C1 segment of cervical spinal cord (tissue), 14 donors: ENCODE measurements at places on chromosomes 6 and 20.

DNA sequence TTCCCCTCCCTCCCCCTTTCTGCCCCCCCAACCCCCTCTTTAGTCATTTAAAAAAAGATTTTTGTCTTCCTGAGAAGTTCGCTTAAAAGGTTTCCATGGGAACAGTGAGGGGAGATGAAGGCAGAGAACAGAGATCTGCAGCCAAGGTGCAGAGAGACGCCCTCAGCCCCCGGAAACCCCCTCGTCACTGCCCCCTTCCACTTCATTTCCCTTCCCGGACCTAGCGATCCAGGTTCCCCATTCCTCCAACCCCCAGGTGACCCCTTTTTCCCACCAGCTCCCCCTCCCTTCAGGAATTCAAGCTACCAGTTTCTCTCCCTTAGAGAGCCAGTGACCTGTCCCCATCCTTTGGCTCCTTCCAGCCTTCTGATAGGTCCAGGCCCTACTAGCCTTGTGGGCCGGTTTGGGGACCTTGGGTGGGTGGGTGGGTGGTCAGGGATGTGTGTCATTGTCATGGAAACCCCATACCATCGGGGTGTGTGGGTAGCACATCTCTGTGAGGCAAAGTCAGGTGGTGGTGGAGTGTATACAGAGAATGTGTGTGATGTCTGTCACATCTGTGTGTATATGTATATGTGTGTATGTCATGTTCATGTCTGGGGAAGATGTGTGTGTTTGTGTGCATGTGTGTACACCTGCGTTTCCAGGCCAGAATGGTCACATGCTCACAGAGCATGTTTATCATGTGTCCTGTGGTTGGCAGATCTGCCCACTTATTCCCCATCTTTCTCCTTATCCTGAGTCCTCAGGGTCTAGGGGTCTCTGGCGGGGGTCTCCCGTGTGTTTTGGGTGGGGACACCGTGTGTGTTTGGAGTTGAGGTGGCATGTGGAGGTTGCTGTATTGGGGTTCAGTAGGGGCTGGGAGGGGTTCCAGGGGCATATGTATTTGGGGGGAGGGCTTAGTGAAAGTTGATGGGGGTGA is 7.0 kb downstream of the SYNGAP1 start:
- no peak for DNase-seq

- DNase-seq: no peak
These were observed 1.5 kb upstream of the CPNE5 start for GRCh38 chr6:36840432-36841403.

- no peak for DNase-seq
These were observed 93.8 kb upstream of the BCLAF1 start for GRCh38 chr6:136383268-136383937.

DNA sequence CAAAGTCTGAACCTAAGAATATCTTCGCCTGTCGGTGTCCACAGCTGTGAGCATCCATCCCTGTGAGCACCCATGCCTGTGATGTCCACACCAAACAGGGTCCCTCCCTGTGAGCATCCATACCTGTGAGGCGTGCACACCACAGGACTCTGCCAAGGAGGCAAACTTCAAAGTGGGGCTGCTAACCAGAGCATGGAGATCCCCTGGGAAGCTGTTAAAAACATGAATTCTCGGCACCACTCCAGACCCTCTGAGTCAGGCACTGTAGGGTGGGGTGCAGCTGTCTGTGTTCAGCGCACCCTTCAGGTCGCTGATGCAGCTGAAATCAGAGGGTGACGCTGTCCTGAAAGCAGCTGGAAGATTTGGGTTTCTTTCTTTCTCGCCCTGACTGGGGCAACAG is 85.4 kb upstream of the NXT1 start:
- no peak for DNase-seq

- no peak for DNase-seq
These were observed 64.8 kb upstream of the TMEM30A start for GRCh38 chr6:75349262-75349984.

DNA sequence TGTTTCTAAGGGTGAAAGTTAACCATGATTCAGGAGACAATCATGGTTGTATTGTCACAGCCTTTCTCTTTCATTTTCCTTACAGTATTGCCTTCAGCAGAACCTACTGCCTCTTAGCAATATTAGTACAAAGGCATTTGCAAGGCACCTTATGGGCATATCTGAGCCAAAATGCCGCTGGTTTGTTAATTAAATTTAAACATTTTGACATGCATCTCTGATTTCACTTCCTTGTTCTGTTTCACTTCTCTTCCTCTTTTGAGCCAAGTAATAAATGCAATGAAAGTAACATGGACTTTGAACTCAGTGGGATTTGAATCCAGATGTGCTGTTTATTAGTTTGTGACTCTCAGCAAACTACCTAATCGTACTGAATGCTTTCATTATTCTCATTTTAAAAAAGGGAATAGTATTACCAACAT is 467.4 kb upstream of the CITED2 start:
- no peak for DNase-seq

- DNase-seq: no peak
These were observed 31.6 kb downstream of the SPDEF start for GRCh38 chr6:34524499-34524898.

GRCh38 chr6:142301651-142302391 is at the start of gene ADGRG6:
TSS of gene ADGRG6 (plus strand) at chr6:142302007. CDS start at chr6:142302330, 323 bp downstream.
- DNase-seq: no peak

- DNase-seq: no peak
These were observed 27.1 kb upstream of the SYNCRIP start for GRCh38 chr6:85669735-85670194.

DNA sequence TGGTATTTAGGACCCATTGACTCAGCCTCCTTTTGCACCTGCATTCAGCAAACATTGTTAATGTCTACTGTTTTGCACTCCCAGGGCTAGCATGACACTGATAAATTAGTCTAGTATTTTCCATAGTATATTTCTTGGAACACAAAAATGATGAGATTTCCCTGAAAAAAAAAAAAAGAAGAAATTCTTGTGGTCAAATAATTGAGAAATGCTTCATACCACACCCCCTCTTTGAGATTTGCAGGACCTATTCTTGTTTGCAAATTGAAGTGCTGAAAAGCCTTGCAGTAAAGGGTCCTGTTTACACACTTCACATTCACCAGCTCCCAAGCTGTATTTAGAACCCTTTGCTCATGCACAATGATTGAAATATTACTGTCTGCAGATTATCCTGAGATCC is 36.3 kb upstream of the CLIC5 start:
- no peak for DNase-seq

- DNase-seq: no peak
These were observed 218.3 kb upstream of the CST7 start for GRCh38 chr20:24730750-24731149.

DNA sequence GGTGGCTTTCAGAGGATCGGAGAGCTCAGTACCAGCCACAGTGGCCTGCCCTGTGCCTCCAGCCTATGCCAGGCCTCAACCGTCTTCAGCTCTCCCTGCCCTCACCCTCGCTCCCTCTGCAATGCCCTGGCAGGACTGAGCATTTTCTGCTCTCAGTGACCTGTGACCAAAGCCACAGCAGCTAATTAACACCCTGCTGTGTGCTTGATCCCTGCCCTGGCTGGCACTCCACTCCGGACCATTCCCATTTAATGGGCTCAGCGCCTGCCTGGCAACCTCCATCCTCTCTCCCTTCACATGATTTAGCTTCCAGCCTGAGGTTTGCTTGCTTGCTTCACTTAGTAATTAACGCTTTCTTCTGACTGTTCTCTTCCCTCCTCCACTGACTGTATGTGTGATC is 287.5 kb downstream of the LRFN2 start:
- DNase-seq: no peak

DNA sequence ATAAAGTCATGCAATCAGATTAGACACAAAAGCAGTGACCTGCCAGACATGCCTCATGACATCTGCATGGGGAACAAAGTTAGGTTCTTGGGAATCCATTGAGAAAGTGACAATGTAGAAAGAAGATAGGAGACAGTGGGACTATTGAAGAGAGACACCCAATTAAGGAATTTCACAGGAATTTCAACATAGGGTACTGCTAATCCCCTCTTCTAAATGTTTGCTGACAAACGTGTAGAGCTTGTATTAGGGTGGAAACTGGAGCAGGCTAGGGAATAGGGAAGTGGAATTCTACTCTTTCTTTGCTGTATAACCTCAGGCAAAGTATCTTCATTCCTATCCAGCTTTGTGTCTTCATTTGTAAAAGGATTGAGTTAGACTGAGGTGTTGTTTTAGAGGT is 409.4 kb upstream of the SASH1 start:
- DNase-seq: no peak

- no peak for DNase-seq
These were observed 272.2 kb upstream of the FLRT3 start for GRCh38 chr20:14609328-14610221.

DNA sequence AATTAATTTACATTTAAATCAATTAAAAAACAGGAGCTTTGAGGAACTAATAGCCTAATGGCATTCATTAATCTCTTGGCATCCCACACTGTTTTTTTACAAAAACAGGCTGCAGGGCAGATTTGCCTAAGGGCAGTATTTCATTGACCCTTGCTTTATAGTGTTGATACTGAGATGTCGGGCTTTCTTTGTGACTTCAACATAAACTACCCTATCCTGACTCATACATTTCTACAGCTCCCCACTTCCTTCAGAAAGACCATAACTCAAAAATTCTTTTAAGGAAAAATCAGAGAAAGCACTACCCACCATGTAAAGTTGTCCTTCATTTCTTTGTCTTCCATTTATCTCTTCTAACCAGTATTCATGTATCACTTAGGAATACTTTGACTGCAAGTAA is 92.2 kb upstream of the NT5E start:
- no peak for DNase-seq

DNA sequence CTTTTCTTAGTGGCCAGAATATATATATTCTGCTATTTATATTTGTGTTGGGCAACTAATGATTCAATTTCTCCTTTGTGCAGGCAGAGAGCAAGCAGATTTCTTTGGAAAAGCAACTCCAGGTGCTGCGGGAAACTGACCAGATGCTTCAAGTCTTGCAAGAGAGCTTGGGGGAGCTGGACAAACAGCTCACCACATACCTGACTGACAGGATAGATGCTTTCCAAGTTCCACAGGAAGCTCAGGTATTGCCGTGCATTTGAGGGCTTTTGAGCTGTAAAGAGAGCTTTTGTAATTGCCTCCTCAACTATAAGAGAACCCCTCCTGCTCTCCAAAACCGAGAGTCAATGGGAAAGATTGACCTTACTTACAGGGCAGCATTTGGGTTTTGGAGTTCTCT is 203.5 kb downstream of the UTRN start:
- no peak for DNase-seq

DNA sequence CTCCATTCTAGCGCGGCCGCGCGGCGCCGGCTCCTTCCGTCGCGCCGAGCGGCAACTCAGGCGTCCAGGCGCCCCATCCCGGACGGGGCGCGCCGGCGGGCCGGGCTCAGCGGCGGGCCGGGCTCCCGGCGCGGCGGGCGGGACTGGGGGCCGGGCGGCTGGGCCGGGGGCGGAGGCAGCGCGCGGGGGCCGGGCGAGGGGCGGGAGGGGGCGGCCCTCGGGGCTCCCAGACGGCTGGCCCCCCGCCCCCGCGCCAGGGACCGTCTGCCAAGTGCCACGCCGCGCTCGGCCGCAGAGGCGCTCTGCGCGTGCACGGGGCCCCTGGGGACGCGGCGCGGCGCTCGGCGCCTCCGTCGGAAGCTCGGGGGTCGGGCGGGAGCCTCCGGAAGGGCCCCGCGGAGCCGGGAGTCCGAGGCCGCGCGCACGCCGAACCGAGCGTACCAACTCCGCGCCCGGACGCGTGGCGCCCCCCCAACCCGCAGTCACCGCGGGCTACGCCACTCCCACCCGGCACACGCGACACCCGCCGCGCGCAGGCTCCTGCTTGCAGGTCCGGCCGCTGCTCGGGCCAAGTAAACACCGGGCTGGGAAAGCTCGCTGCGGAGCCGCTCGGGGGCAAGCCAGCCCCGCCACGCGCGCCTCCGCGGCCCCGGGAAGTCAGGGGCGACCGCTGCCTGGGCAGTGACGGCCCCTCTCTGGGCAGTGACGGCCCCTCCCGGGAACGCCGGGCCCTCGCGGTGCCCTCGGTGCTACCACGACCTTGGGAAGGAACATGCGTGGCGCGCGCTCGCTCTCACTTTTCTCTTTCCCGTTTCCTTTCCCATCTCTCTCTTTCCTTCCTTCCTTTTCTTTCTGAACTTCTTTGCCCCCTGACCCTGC is at the start of gene PREX1:
PREX1 (minus strand) TSS at position 145 of the 879 bp plus-strand sequence; CDS start at position 6, 139 bp downstream.
- DNase-seq: peak; percentile 83

- DNase-seq: no peak
These were observed 107.4 kb downstream of the SCML4 start for GRCh38 chr6:107716688-107717089.

DNA sequence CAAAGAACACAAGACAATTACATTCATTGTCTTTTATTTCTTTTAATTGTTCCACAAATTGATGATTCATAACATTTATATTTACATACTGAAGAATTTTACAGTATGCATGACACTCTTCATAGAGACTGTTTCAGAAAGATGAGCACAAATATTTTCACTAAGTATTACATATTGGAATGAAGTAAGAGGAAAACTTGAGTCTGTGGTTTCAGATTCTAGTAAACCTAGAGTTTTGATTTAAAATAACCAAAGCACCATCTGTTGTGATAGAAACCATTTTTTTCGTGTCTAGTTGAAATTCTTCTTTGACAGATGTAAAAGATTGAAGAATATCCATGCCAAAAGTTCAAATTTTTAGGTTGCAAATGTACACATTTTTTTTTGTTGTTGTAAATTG is 32.1 kb upstream of the OPN5 start:
- no peak for DNase-seq

DNA sequence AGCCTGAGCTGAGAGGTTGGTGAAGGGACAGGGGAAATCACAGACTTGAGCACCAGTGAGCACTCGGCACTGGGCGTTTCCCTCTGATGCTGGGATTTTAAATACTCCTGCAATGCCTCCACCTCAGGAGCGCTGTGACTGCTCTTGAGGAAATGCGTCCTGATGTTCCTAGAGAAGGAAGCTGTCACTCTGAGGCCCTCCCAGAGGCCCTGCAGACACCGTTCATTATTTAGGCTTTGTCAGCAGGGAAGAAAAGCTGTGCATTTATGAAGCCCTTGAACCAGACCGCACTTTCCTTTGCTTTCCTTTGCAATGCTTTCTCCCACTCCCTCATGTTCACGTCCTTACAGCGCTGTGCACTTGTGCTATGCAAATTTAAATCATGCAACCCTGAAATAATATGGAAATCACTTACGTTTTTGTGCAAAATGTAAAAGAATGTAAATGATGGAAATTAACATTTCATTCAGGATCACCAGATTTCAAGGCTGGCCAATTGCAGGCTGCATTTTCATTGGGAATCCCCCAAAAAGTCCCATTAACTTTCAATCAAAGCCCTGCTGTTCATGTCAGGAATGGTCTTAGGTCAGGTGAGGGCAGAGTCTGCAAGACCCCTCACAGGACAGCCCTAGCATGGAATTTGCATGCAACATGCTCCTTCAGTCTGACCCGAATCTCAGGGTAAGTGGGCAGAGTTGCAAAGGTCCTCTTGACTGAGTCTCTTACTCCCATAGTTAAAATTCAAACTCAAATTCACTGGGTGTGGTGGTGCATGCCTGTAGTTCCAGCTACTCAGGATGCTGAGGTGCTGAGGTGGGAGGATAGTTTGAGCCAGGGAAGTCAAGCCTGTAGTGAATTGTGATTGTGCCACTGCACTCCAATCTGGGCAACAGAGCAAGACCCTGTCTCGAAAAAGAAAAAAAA is 45.8 kb upstream of the SYNDIG1 start:
- DNase-seq: no peak
